ENCODE measurements at places on chromosomes 2 and 18.

- no peak for DNase-seq
These were observed 119.5 kb downstream of the GYPC start for GRCh38 chr2:126775300-126775985.

DNA sequence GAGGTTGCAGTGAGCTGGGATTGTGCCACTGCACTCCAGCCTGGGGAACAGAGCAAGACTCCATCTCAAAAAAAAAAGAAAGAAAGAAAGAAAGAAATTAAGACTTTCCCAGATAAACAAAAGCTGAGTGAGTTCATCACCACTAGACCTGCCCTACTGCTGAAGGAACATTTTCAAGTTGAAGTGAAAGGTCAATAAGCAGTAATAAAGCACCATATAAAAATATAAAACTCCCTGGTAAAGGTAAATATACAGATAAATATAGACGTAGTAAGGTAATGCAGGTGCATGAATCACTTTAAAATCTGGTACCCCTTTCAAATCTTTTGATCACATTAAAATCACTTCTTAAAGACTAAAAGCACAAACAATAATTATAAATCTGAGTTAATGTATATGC lies 42.6 kb downstream of the UNC50 start:
- DNase-seq, result no peak

GRCh38 chr2:165067643-165068486 lies 112.5 kb upstream of the SLC38A11 start:
- DNase-seq, result no peak

DNA sequence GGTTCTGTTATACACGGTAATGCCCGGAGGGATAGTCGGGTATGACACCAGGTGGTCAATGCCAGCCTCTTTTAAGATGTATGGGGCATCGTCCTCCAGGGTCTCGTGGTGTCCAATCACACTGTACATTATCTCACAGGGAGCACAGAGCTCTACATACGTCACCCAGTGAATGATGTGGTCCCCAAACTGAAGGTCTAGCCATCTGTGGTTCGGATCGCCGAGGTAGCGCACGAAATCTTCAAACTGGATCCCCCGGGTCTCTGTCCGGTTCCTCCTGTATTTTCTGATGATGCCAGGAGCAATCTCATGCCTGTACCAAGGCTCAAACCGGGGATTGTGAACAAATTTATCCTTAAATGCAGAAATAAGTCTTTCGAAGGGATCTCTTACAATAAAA lies 24.1 kb downstream of the CHST10 start:
- DNase-seq, result no peak

DNA sequence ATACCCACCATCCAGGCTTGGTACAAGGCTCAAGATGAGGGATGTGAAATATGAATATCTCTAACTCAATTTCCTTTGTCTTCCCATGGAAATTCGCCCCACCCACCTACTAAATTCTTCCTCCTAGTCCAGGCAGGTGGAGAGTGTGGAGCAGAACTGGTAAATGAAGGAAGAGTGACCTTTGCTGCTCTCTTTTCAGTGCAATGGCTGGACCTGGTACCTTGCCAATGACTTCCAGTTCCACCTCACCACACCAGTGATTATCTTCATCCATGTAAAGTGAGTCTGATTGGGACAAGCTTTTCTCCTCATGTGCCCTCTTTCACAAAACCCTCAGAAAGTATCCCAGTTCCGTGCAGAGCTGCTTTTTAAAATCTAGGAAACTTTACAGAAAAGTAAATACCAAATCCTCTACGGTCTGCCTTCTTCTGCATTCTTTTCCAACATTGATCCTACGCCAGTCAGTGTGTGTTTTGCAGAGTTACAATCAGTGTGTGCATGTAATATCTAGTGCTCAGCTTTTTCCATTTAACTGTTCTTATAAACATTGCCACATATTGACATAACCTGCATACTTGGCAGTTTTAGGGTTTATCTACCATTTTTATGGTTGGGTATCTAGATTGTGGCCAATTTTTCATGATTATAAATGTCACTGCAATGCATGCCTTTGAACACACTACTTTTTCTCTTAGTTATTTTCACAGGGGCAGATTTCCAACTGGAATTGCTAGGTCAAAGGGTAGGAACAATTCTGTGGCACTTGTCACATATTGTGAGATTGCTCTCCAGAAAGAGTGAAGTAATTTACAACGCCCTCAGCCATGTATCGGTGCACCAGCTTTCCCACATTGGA lies 86.5 kb upstream of the SEC11C start:
- no peak for DNase-seq

DNA sequence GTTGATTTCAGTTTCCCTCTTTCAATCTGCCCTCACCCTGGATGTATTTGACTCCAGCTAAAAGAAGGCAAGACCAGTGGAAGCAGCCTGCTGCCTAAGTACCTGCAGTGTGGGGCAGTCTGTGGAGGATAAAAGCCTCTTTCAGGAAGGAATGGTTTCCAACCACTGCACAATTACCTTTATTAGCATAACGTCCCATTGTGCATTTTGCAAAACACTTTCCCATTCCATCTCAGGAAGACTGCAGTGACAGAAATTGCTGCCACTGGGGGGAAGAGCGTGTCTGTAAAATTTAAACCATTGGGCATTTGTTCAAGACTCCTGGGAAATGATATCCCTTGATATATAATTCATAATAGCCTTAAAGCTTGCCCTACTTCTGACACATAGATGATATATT lies 26.2 kb downstream of the CYRIA start:
- DNase-seq, result no peak

- DNase-seq, result no peak
These were observed 192.4 kb downstream of the ZBTB7C start for GRCh38 chr18:48216639-48217257.

DNA sequence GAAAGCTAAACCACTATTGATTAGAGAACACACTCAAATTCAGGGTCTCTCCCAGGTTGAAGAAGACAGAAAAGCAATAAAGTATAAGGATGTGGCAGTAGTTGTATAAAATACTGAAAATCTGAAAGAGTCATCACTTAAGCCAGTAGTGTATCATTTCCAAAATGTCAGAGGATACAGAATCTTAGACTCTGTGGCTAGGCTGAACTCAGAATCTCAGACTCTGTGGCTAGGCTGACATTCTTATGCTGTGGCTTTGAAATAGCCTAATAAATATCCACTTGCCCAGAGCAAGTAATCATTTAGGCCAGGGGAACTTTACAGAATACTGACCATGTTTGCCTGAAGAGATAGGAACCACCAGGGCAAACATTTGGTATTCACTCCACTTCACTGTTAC lies 13.1 kb downstream of the MCFD2 start:
- DNase-seq, result no peak

GRCh38 chr2:124079045-124079444 lies 54.0 kb downstream of the CNTNAP5 start:
- DNase-seq, result no peak

- DNase-seq, result no peak
These were observed 1333.1 kb downstream of the LRP1B start for GRCh38 chr2:140797718-140798117.

- no peak for DNase-seq
These were observed 151.3 kb downstream of the BCL2 start for GRCh38 chr18:63168287-63168686.

GRCh38 chr2:119205001-119205706 lies 18.5 kb upstream of the STEAP3 start:
- DNase-seq, result no peak

GRCh38 chr2:89851583-89851905 lies 1160.1 kb downstream of the RPIA start:
- DNase-seq, result no peak

DNA sequence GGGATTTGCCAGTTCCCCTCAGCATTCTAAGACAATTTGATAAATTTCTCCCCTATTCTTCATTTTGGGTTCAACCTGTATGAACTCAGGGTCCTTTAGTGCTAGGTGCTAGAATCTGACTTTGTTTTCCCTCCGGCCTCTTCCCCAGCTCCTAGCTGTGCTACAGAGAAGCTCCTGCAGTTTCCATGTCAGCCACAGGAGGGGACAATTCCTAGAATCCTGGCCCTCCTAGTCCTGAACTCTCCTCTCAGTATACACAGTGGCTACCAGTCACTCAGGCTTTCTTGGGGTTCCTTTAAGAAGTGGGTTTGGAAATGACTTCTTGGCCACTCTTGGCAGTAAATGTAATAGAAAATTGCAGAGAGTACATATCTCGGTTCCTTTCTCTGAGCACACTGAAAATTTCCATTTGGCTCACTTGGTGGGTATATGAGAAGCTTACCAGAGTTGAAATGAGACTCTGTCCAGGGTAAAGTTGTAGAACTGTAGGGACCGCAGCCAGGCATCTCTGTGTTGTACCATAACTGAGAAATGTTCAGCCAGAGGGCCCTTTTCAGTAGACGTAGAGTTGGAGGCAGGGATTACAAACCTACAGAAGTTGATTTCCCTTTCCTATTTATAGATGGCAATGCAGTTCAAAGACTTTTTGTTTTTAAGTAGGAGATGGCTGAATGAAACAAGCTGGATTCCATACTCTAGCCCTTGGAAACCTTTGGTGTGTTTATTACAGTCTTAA lies 5.0 kb upstream of the CHST10 start:
- no peak for DNase-seq

DNA sequence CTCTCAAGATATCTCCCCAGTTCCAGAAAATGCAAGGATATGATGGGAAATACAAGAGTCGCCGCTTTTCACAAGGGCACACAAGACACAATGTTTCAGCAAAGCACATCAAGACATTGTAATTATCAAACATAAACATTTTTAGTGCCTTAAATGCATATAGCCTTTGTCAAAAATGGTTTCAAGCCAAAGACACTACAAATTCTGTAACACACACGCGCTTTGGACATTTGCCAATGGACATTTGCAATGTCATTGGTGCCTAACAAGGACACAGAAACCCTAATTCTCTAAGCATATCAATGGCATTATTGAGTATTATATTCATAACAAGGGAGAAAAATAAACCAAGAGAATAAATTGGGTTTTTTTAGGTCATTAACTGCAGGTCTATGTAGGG lies 16.1 kb downstream of the ADD2 start:
- no peak for DNase-seq

DNA sequence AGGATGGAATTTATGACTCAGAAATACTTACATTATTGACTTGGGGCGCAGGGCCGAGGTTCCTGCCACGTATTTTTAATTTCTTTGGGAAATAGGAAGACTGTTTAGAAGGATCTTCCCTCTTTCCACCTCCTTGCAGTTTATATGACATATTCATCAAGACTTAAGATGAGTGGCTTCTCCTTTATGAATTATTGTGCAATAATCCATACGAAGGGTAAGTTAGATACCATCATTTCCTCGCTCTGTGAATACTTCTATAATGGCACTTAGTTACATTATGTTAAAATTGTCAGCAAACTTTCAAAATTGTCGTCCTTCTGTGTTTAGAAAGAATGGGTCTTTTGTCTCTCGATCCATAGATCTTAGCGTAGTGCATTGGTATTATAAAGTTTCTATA lies 328.8 kb upstream of the UBE2E3 start:
- DNase-seq, result no peak

- DNase-seq, result no peak
These were observed 33.5 kb upstream of the NOL4 start for GRCh38 chr18:34258176-34258575.

GRCh38 chr2:157476953-157477709 lies 33.2 kb upstream of the CYTIP start:
- DNase-seq, result no peak

DNA sequence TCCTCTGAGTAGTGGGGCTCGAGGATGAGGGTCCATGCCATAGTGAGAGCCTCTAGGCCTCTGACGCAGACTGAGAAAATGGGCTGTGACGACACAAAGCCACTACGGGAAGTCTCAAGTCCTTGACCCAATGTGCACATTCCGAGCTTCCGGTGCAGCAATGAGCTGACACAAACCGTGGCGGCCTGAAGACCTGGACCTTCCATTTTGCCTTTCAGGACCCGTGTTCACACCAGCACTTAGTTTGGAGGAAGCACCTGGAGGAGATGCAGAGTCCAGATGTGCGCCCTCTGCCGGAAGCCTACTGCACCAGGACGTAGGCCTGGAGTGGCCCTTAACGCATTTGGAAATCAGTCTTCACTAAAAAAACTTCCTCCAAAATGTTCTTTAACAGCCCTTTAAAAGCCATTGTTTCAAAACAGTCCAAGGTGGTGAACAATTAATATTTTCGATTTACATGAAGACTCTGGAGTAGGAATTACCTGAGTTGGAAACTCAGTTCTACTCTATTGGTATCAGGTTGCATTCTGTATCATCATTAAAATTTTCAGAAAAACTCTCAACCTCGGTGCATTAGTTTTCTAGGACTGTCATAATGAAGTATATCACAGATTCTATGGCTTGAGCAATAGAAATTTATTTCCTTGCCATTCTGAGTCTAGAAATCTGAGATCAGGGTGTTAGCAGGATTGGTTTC lies 33.9 kb downstream of the BMP10 start:
- DNase-seq, result peak; percentile 72

GRCh38 chr2:134247679-134248078 lies 6.2 kb upstream of the MGAT5 start:
- no peak for DNase-seq

- no peak for DNase-seq
These were observed 1.5 kb downstream of the PELI1 start for GRCh38 chr2:64142741-64143168.

DNA sequence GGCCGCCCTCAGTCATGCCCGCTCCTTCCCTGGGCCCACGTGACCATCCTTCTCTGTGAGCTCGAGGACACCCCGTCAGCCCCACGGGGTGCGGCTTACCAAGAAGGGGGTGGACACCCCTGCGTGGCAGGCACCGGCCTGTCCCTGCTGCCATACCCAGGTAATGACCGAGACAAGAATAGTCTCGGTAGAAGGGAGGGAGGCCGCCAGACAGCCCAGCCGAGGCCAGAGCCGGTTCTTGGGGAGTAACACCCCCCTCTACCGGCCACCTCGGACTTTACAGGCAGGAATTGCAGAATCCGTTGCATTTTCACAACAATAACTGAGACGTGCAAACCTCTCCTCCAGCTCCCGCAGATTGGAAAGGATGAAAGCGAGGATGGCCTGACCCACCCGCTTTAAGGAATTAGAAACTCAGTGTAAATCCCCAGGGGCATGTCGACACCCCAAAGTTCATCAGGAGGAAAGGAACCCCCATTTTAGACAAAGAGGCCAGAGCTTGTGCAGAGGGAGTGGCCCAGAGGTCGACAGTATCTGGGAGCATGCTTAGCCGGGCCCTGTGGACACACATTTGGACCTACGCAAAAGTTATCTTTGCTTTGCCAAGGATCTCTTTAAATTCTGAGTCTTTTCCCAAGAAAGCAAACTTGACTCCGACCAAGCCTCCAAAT lies 60.1 kb upstream of the GLI2 start:
- DNase-seq, result no peak

GRCh38 chr2:186733414-186733813 lies 39.6 kb downstream of the FAM171B start:
- DNase-seq, result no peak

DNA sequence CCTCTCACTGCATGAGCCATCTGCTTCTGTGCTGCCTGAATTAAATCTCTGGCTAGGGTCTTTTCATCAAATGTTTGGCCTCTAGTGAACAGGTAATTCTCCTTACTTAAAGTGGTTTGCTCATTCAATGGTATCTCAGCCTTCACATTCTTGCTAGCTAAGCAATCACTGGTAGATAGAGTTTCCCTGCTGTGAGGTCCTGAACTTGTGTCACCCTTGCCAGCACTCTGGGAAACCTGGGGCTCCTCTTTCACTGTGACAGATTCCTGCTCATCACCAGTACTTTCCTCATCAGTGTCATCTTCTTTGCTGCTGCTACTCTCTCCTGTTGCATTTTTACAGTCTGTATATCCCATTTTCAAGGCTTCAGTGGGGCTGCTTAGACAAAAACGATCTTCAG lies 69.1 kb upstream of the DTNB start:
- no peak for DNase-seq

- DNase-seq, result no peak
These were observed 250.7 kb upstream of the SALL3 start for GRCh38 chr18:78728784-78729467.
